Hematopoietic multipotent progenitor cell treated with erythropoietin and hydrocortisone succinate and interleukin-3 and kit ligand, for 15 days (in vitro differentiated cells): ENCODE measurements at places on chromosomes 5 and 9.

DNA sequence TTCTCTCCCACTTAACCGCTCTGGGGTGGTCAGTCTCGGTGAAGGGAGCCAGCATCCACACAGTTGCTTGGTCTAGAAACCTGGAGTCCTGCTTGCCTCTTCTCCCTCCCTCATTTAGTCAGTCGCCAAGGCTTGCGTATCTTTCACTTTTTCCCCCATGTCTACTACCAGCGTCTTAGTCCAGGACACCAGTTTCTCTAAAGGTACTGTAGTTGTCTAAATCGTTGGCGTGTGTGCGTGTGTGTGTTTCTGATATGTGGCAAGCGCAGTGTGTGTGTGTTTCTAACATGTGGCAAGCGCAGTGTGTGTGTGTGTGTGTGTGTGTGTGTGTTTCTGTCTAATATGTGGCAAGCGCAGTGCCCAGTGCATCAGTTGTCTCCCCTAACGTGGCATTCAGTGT is 641 bp downstream of the ATP6V1G1 start:
- DNase-seq, result peak; percentile 26

DNA sequence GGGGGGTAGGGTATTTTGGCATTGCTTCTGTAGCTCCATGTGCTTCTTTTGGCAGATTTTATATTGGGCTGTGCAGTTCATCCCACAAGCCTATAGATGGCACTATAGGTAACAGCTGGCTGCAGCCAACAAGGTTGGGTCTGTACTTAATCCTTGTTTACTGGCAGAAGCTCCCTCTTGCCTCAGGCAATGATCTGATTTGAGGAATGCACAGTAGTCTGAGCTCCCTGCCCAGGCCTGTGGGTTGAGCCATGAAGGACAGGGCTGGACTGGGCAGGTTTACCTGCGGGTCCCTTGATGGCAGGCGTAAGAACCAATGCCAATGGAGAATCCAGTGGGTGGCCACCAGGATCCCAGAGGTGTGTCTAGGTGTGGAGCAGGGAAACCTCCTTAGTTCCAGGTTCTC is 11.7 kb upstream of the OR1J2 start:
- DNase-seq, result peak; percentile 49

GRCh38 chr9:101652601-101653175 is 57.9 kb upstream of the PPP3R2 start:
- DNase-seq, result no peak

- peak; percentile 53 for DNase-seq
Observed at GRCh38 chr9:6014670-6015270, 654 bp downstream of the RANBP6 start.

DNA sequence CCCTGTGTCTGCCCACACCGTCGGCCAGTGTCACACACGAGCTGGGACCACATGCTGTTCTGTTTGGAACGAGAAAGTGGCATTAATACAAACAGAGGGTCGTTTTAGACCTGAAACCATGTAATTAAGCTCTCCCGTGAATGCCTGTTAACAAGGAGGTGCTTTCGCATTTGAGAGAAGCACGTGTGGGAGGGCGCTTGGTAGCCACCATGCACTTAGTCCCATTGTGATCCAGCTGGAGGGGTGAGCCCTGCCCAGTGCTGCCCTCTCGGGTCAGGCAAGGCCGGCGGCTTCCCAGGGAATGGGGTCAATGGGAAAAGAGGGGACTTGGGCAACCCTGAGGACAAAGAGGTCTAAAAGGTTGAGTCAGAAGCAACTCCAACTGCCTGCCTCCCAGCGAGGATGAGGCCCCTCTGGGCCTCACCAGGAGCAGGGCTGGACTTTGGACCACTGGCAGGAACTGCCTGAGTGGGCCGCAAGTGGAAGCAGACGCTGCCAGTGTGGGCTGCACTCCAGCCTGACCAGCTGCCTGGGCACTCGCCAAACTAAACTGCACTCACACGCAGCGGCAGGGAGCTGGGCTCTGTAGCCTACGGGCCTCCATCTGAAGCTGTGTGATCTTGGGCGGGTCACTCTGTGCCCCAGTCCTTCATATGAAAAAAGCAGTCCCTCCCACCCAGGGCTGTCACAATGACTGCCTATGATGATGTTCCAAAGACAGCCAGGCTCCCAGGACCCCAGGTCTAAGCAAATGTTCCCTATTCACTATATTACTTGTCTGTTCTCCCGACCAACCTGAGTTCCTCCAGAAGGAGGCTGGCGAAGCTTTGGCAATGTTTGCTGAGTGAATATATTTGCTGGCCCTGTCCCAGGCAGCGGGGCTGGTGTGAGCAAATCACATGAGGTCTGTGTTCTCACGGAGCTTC is 195.7 kb downstream of the CDK5RAP2 start:
- DNase-seq, result no peak

- DNase-seq, result no peak
Observed at GRCh38 chr9:99720455-99721050, 101.1 kb upstream of the NR4A3 start.

DNA sequence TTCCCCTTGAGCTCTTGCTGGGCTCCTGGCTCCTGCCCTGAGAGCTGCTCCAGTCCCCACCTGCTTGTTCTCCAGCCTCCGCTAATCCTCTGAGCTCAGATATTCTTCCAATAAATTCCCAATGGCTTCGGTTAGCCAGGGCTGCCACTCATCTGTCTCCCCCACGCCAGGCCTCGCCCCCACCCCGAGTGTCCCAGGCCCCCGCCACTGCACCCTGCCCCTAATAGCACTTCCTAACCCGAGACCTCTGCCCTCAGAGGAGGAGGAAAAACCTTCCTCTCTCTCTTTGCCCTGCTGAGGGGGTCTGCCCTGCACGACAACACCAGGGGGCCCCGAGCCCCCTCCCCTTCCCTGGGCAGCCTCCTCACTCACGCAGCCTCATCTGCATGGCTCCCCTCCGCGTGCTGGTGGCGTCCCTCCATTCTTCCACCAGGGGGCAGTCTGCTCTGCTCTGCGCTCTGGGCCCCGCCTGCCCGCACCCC is 5.4 kb upstream of the LCN15 start:
- DNase-seq, result peak; percentile 36

DNA sequence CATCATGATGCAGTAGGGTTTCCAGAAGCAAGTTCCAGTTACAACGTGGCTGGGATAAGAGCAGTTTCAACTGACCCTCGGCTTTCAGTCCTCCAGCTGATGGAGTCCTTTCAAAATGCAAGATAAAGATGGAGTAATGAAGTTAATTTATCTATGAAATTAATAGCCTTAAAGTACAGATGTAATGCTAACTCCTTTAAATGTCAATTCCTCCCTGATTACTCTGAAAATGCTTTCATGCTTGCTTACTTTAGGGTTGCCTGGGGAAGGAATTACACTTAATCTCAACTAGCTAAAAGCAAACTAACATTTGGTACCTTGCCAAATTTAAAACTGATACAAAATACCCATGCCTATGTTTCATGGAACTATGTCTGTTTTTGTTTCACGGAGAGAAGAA is 178.4 kb downstream of the KIAA0825 start:
- no peak for DNase-seq

GRCh38 chr9:846852-847251 is 5.4 kb downstream of the DMRT1 start:
- DNase-seq, result no peak

- no peak for DNase-seq
Observed at GRCh38 chr9:83062651-83063527, at the start of gene RASEF. RASEF (minus strand) TSS chr9:83063142; CDS start chr9:83062867, 275 bp downstream.

DNA sequence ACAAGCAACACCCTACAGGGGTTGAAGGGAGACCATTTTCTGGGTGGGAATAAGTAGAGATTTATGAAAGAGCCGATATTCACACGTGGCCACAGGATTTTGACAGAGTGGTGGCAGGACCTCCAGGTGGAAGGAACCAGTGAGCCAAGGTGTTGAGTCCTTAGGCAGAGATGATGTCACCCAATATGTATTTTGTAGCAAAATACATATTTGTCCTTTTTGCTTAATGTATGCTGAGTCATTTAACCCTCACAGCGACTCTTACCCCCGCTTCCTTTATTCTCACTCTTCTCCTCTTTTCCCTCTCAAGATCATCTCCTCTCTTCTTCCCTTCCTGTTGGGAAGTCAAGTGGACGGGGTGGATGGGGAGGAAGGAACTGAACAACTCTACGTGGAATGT is 215.7 kb upstream of the S1PR3 start:
- no peak for DNase-seq

- no peak for DNase-seq
Observed at GRCh38 chr5:88881571-88881971, 1.4 kb downstream of the MEF2C start.

GRCh38 chr9:123957731-123958130 is 27.8 kb upstream of the DENND1A start:
- DNase-seq, result no peak

DNA sequence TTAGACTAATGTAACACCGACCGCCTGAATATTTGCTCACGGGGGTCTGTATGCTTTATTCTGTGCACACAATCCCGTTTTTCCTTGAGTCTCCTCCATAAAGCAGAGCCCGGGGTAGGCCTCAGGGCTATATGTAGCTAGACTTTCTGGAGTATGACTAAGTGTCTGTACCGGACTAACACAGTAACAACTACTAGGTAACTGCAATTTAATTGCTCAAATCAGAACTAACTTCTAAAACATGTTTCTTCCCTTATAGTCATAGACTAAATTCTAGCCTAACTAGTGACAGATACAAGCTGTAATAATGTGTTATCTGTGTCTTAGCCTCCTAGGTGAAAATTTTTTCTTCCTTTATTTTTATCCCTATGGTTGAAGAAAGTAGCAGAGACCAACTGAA is 2.1 kb downstream of the REEP5 start:
- no peak for DNase-seq
